ENCODE measurements at places on chromosomes 7 and 10.

GRCh38 chr10:23114228-23114850, 19.0 kb downstream of the MSRB2 start:
- no peak for DNase-seq

DNA sequence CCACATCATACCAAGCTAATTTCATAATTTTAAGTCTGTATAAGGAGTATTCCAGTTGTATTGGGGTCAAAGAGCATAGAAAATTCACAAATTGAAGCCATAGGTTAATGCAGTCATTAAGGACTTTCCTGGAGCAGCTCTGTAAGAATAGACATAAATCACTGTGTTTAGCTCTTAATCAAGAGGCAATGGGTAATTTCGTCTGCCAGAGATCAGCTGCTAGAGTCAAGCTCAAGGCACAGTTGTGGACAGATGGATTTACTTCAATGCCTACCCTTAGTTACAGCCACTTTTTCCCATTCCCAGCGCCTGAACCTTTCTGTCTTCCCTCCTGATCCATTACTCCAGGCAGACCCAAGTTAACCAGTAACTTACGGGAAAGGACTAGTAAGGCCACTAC, 40.6 kb upstream of the AGBL3 start:
- DNase-seq: no peak

GRCh38 chr7:66255534-66256100, 50.5 kb downstream of the TPST1 start:
- DNase-seq: no peak

- DNase-seq: peak; percentile 63
Observed at GRCh38 chr10:125158601-125159485, 1.5 kb downstream of the CTBP2 start.

DNA sequence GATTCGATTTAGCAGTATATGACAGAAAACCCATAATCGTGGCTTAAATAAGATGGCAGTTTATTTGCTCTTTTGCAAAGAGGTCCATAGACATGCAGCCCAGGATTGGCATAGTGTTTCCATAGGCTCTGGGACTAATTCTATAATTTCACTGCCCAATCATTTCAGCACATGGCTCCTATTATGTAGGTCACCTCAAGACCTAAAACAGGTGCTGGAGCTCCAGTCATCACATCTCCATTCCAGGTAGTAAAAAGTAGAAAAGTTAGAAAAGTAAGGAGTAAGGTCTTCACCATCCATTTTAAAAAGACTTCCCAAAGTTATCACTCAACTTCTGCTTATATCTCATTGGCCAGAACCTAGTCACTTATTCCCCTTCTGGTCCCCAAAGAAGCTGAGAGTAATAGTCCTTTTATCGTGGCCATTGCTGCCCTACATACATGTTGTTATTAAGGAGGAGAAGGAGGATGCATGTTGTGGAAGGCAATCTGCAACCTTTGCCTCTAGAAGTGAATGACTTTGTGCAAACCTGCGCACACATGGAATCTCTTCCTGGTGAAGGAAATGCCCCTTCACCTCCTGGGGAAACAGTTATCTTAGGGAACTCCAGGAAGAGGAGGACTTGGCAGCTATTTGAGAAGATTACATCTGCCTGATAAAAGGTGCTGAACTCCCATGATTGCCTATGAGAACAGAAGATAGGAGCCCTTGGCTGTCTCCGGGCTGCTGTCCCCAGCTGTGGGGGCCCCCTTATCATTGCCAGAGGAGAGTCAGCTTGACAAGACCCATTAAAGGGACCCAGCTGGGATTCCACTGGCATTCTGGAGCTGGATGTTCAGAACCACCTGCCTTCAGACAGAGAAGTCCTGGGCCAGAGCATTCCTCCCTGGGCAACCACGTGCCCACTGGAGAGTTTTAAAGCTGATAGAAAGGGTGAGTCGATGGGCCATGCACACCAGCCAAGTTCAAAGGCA, 330.6 kb upstream of the ZMIZ1 start:
- DNase-seq: no peak
